ENCODE measurements at places on chromosomes 5 and 9. TPM values are rescaled to one million over a fixed set of nuclear protein-coding genes. Genes with fewer than 3 reads are reported as not detected.

- no peaks in the 10 kb centered on the region for H3K27me3 ChIP-seq
- H3K27ac ChIP-seq, result no peak overlapping the region
- H3K4me3 ChIP-seq, result no peak overlapping the region
- H3K36me3 ChIP-seq, result no peaks in the 10 kb centered on the region
- no peak for DNase-seq
These were observed 113.0 kb downstream of the ANXA1 start for GRCh38 chr9:73264631-73265030.

CORO2A gene
- total RNA-seq, result 20.0 TPM

RGMB gene
- 16.8 TPM for total RNA-seq

DNA sequence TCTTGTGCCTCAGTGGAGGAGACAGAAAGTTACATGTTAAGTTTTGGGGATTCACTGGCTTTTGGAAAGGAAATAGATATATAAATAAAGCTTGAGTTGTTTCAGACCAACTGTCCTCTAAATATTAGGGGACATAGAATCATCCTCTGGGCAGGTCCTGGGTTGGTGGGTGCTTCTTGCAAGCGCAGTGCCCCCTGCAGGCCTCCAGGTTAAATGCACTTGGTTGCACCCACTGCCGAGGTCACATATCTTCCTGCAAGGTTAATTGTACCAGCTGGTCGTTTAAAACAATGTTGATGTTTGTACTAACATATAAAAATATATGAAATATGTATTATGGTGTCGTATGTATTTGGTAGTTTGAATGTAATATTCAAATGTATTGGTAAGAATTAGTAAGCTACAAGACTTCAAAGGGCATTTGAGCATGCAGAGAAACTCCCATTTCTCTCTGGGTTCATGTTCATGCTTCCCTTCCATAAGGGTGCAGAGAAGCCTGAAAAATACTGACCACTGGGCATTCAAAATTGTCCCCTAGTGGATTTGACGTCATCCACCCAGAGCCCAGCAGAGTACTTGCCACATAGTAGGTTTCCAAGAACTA is 87.0 kb downstream of the ZNF618 start:
- peaks cover under 1% of the 10 kb centered on the region for H3K4me1 ChIP-seq
- H3K27me3 ChIP-seq, result no peaks in the 10 kb centered on the region
- DNase-seq, result no peak
- no peak overlapping the region for H3K4me3 ChIP-seq

DNA sequence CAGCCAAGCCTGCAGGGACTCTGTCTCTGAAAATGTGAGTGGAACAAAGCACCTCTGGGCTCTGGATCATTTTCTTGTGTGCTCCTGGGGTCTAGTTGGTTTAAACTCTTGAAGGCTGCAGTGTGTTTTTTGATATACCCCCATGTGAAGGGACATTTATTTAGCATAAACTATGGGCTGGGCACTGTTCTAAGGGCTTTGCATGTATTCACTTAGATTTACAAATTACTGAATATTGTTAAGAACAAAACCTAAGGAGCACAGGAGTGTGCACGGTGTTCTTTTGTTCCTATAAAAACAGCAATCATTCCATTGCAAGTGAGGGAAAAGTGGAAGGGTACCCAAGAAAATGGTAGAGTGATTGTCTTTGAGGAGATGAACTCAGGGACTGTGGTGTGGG is 20.0 kb upstream of the CD180 start:
- H3K27ac ChIP-seq, result peak overlapping the region; percentile 94
- H3K4me1 ChIP-seq, result peaks cover 26% of the 10 kb centered on the region
- no peaks in the 10 kb centered on the region for H3K36me3 ChIP-seq

DNA sequence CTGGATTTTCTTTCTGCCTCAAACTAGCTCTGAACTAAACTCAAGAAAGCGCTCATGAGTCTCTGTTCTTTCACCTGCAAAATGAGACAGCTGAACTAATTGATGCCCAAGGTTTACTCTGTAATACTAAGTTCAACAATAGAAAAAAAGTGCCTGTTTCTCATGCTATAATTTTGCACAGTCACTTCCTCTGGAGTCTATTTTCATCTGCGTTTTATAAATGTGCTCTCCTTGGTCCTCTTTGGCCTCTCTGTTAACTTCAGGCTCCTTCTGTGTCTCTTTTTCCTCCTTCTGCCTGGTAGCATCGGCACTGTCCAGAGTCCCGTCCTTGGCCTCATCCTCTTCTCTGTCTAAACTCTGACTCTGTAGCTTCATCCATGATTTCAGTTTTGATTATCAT is 311.9 kb upstream of the TLE4 start:
- H3K27me3 ChIP-seq, result peaks cover 16% of the 10 kb centered on the region
- H3K27ac ChIP-seq, result no peak overlapping the region
- no peak for DNase-seq
- H3K4me3 ChIP-seq, result no peak overlapping the region
- H3K36me3 ChIP-seq, result no peaks in the 10 kb centered on the region
- no peaks in the 10 kb centered on the region for H3K4me1 ChIP-seq

OR5C1 gene
- not detected for total RNA-seq

MLLT3 gene
- 15.4 TPM for total RNA-seq

GRCh38 chr5:107477492-107477891 is 193.2 kb downstream of the EFNA5 start:
- H3K27me3 ChIP-seq, result no peaks in the 10 kb centered on the region
- no peaks in the 10 kb centered on the region for H3K4me1 ChIP-seq
- H3K36me3 ChIP-seq, result no peaks in the 10 kb centered on the region
- H3K27ac ChIP-seq, result peak overlapping the region; percentile 33
- no peak for DNase-seq
- H3K4me3 ChIP-seq, result no peak overlapping the region

DNA sequence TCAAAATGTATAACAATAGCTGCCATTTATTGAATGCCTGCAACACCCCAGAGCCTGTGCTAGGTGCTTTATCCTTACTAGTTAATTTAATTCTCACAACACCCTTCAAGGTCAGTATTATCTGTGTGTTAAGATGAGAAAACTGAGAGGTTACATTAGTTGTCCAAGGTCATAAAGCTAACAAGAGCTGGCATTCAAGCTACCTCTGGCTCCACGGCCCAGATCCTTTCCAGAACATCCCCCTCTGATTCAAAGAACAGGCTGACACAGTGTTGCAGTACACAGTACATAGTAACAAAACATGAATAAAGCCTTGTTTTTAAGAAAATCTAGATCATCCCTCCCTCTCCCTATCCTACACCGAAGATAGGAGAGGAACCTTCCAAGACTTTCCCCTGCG is 9.4 kb upstream of the FRMPD1 start:
- H3K4me1 ChIP-seq, result no peaks in the 10 kb centered on the region
- no peak for DNase-seq
- H3K27me3 ChIP-seq, result peaks cover 43% of the 10 kb centered on the region
- no peaks in the 10 kb centered on the region for H3K36me3 ChIP-seq
- H3K27ac ChIP-seq, result no peak overlapping the region

DNA sequence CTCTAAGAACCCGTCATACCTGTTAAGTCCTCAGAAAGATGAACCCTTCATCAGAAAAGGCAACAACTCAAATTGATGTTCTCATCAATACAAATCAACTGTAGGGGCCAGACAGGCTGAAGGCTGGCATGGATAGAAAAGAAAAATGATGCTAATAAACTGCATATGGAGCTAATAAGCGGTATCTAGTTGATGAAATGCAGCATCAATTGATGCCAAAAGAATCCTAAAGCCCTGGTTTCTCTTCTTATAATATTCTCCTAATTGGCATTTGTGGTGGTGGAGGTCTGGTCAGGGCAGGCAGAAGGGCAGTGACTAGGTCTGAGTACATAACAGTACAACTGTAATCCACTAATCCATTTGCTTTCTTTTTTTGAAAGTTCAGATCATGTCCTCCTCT is 322.5 kb downstream of the SPOCK1 start:
- H3K27me3 ChIP-seq, result peaks cover 6% of the 10 kb centered on the region
- H3K4me3 ChIP-seq, result no peak overlapping the region
- no peaks in the 10 kb centered on the region for H3K36me3 ChIP-seq
- no peaks in the 10 kb centered on the region for H3K4me1 ChIP-seq

- H3K4me3 ChIP-seq, result no peak overlapping the region
- no peaks in the 10 kb centered on the region for H3K36me3 ChIP-seq
- H3K4me1 ChIP-seq, result peaks cover 3% of the 10 kb centered on the region
- no peaks in the 10 kb centered on the region for H3K27me3 ChIP-seq
- no peak overlapping the region for H3K27ac ChIP-seq
These were observed 10.9 kb downstream of the PPARGC1B start for GRCh38 chr5:149740866-149741459.

TTC23L gene
- total RNA-seq, result 0.20 TPM

GRCh38 chr5:84419742-84420141 is 35.1 kb upstream of the EDIL3 start:
- no peak for DNase-seq
- no peak overlapping the region for H3K4me3 ChIP-seq
- H3K27me3 ChIP-seq, result no peaks in the 10 kb centered on the region

GRCh38 chr9:117273612-117274011 is 141.2 kb downstream of the ASTN2 start:
- H3K4me1 ChIP-seq, result no peaks in the 10 kb centered on the region
- no peaks in the 10 kb centered on the region for H3K36me3 ChIP-seq
- H3K27me3 ChIP-seq, result no peaks in the 10 kb centered on the region
- H3K4me3 ChIP-seq, result no peak overlapping the region
- no peak overlapping the region for H3K27ac ChIP-seq

GRCh38 chr5:92644266-92644886 is 936.6 kb downstream of the NR2F1-AS1 start:
- no peak overlapping the region for H3K27ac ChIP-seq
- no peak for DNase-seq
- no peaks in the 10 kb centered on the region for H3K36me3 ChIP-seq
- peaks cover 9% of the 10 kb centered on the region for H3K4me1 ChIP-seq
- no peaks in the 10 kb centered on the region for H3K27me3 ChIP-seq

DNA sequence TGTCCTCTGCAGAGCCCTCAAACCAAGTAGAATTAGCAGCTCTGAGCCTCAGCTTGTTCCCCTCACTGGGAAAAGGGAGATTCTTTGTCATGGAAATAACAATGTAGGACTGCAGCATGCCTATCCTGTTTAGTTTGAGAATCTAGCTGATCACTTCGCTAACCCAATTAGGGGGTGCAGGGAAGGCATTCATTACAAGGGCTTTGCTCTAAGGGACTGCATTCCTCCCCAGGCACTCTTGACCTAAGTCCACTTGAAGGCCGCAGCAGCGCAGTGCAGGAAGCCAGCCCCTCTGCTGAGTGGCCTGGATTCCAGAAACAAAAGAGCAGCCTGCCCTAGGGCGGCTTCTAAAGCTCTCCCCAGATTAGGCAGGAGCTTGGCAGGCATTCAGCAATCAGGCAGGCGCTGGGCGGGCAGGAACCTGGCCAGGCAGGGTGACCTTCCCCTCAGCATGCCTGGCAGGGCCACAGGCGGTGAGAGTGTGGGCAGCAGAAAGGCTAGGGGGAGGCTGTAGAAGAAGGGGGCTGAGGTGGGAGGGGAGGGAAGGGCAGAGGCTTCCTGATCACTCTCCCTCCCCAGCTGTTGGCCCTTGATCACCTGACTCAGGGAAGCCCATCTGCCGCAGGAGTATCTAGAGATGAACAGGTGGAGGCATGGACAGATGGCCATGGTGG is 24.8 kb downstream of the CCNJL start:
- peaks cover 32% of the 10 kb centered on the region for H3K4me1 ChIP-seq
- peak overlapping the region; percentile 38 for H3K27ac ChIP-seq
- peak; percentile 92 for DNase-seq
- H3K4me3 ChIP-seq, result no peak overlapping the region
- H3K36me3 ChIP-seq, result no peaks in the 10 kb centered on the region
- H3K27me3 ChIP-seq, result no peaks in the 10 kb centered on the region
